ENCODE measurements at places on chromosomes 4 and X.

- no peak for DNase-seq
Observed at GRCh38 chr4:15427701-15428100, at the start of gene C1QTNF7. C1QTNF7 (plus strand) TSS chr4:15428033; CDS start chr4:15435744, 7,711 bp downstream.

DNA sequence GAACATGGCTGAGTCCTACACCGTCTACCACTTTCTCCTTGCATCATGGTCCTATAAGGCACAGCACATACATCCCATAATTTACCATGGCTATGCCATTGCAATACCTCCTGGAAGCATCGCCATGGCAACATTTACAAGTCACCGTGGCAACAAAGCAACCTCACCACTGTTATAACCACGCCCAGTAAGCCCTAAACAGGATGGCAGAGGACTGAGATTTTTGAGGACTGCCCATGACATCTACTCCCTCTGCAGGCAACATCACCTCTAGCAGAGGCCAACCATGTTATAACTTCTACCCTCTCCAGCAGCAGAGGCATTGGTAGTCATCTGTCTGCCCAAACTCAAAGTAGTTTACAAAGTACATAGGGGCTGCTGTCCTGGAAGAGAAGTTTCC lies 29.7 kb downstream of the BCOR start:
- DNase-seq, result no peak

- DNase-seq, result no peak
Observed at GRCh38 chr4:142091085-142091513, 454.7 kb downstream of the IL15 start.

DNA sequence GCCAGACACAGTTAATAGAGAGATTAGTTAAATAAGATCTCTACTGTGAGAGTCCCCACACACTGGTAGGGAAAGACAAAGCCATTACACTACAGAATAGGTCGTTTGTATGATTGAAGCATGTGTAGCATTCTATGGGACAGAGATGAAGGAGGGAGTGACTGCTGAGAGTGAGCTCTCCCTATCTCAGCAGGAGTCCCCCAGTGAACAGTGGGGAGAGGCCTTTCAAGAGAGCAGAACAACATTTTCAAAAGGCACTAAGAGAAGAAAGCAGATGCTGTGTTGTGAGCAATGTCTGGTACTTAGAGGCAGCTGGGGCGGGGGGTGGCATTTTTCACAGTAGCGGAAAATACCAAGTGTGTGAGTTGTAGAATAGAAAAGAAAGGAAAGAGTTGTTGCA lies 413.6 kb downstream of the AFF2 start:
- no peak for DNase-seq

- no peak for DNase-seq
Observed at GRCh38 chr4:5809216-5809776, 83.6 kb downstream of the CRMP1 start.

DNA sequence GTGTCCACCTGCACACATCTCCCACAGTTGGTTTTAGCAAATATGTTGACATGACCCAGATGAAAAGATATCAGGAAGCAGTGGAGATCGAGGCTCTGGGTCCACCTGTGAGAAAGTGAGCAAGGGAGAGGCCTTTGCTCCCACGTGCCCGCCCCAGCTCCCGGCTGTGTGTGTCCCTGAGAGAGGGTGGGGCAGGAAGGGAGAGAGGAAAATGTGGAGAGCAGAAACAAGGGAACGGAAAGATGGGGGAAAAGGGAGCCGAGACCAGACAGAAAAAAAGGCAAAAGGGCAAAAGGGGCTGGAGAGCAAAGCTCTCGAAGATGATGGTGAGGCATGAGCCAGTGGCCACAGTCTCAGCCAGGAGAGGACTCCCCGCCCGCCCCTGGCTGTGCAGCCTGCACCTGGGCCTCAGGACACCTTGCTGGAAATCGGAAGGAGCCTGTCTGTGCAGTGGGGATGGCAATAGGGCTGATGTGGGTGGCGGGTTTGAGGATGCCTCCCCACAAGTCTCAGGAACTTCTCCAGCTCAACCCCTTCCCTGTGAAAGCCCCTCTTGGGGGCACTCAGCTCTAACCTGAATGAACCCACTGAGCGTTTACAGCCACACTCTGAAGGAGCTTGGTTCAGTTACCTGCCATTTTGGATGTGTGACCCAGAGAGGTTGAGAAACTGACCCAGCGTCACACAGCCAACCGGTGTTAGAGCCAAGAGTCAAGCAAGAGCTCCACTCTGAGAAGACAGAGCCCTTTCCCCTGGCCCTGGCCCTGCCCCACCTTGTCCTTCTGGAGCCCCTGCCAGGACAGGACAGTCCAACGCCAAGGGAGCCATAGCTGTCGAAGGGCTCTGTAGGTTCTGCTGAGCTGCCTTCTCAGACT lies 20.3 kb upstream of the MSX1 start:
- no peak for DNase-seq

- DNase-seq, result peak; percentile 18
Observed at GRCh38 chr4:57672846-57673433, 562.8 kb upstream of the IGFBP7 start.

- DNase-seq, result no peak
Observed at GRCh38 chr4:89681219-89681618, 155.7 kb downstream of the SNCA start.

- no peak for DNase-seq
Observed at GRCh38 chr4:61374447-61374891, 174.3 kb downstream of the ADGRL3 start.
